Astrocyte of the spinal cord (primary cell): ENCODE measurements at places on chromosomes 3 and 15.
A peak's percentile ranks its signal among the peaks of the same experiment; 100 is the strongest.

GRCh38 chr15:68271854-68272471 lies 5.6 kb upstream of the FEM1B start:
- peak; percentile 79 for DNase-seq

DNA sequence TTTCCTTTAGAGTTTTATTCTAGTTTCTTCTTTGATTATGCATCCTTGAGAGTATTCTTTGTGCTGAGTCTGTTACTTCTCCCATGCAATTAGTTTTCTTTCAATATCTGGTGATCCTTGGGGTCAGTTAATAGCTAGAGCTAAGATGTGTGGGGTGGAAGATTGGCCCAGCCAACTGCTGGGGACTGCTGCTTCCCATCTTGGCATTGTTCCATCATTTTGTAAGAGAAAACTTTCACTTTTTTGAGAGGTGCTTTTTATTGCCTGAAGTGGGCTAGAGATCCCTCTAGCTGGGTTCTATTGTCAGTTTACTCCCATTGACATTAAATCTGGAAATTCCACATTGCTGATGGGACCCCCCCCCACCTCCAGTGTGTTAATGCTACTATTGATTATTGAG lies 15.4 kb downstream of the BCL2L10 start:
- DNase-seq: no peak

GRCh38 chr3:172135820-172136219 lies 96.4 kb downstream of the FNDC3B start:
- peak; percentile 57 for DNase-seq

DNA sequence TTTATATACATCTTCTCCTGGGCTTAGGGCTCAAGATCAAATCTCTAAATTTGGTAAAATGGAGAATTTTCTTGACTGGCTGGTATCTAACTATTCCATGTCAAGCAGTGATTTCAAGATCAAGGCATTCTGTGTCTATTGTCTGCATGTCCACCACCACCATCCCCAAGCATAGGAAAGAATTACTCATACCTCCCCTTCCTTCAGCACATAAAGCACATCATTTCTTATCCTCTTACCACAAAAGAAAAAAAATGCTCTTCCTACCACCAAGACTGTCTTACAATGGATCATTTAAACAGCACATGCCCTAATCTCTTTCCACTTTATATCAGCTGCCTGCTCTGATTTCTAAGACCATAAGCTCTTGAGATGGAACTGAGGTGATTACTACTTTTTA lies 470.5 kb upstream of the THBS1 start:
- DNase-seq: peak; percentile 68

DNA sequence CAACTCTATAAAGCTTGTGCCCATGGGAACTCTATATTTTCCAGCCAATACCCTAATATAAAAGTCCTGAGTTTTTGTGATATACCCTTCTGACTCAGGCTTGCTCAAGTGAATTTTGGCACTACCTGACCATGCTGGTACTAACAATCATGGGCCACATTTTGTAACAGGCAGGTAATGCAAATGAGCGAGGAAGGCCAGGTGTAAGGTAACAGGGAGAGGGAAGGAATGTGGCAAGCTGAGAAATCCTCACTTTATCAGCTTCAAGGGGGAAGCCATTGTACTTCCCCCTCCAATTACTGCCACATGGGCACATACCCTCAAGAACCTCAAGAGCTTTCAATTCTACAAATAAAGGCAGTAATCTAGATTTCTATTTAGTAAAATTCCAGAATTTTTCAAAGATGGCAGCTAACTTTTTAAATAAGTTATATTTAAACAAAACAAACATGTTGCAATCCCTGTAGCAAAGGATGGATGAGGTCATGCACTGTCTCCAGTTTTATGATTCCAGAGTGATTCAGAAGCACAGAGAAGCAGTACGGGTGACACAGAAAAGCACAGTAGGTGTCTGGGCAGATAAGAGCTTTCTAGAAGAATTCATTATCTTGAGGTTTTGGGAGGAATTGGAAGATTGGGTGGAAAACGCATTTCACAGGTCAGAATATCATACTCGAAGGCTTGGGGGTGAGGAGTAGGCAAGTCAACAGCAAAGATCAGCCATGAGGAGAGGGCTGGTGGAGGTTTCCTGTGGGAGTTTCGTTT lies 87.6 kb downstream of the FOXP1 start:
- DNase-seq: peak; percentile 87

DNA sequence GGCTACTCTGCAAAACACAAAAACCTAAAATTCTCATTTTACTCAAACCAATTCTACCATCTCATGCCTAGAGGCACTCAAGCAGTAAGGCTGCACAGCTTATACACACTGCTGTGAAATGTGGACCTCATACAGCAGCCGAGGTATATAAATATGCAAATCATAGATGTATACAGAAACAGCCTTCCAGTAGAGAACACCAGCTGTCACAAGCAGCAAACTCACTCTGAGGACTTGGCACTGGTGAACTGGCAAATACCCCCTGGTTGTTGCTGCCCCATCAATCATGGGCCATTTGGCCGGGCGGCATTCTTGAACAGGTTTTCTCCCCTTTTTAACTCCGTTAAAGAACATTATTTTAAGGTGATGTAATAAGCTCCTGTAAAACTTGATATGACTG lies 378.0 kb downstream of the LSAMP start:
- no peak for DNase-seq

DNA sequence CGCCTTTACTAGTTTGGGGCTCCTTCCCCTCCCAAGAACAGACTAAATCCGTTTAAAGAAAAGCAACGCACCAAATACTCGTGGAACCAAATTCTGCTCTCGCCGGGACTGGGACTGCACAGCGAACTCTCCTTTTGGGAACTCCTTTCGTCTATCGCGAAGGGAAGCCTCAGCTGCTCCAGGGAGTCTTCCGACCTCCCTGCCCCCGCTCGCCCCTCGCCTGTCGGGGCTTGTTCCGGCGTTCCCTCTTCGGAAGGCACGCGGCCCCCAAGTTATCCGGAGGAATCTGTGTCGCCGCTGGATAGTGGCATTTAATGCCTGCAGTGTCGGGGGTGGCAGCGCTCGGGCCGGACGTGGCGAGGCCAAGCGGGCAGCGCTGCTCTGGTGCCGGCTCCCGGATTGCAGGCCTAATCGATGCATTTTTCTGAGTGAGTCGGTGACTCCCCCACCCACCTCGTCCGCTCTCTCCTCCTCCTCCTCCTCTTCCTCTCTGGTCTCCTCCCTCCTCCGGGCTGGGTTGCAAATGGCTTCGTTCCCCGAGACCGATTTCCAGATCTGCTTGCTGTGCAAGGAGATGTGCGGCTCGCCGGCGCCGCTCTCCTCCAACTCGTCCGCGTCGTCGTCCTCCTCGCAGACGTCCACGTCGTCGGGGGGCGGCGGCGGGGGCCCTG lies at the start of gene TRIM71:
TSS of gene TRIM71 (plus strand) at position 440 of the 671 bp plus-strand sequence. CDS start at position 524, 84 bp downstream.
- peak; percentile 22 for DNase-seq

- no peak for DNase-seq
These were observed 22.9 kb downstream of the B3GNT5 start for GRCh38 chr3:183275937-183276336.

DNA sequence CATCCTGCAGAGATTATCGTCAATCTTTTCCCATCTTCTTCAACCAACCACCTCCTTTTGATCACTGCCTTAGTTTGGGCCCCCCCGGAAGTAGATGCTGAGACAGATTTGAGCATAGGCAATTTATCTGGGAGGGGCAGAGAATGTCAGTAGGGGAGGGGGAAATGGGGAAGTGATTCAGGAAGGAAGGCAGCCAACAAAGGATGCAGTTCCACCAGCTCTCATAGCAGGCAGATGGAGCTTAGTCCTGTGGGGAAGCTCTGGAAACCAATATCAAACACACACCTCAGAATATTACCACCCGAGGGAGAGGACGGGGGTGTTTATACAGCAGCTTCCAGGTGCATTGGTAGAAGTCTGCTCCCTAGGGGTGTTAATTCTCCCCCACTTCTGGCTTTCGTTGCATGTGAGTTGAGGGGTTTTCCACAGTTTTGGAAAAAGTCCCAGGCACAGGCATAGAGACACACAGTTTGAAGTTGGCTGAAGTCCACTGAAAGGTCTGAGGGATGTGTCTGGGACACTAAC lies 91.5 kb upstream of the TNFAIP8L3 start:
- DNase-seq: no peak
